ENCODE measurements at places on chromosomes 1 and 21. TPM values are rescaled to one million over a fixed set of nuclear protein-coding genes. Genes with fewer than 3 reads are reported as not detected.

Gene CRNN
- not detected for total RNA-seq

Gene CELA3B
- not detected for total RNA-seq

Gene CCDC27
- not detected for total RNA-seq

Gene DCST1
- not detected for total RNA-seq

Gene OR2T2
- not detected for total RNA-seq

Gene CFAP74
- not detected for total RNA-seq

Gene NGF
- total RNA-seq = 1.5 TPM

Gene TFF1
- total RNA-seq = 26.8 TPM

Gene LCE1F
- not detected for total RNA-seq

Gene RSPO1
- total RNA-seq = 0.10 TPM

Gene OR6N1
- total RNA-seq = not detected

Gene KRTAP6-1
- not detected for total RNA-seq

Gene SLC45A1
- 10.3 TPM for total RNA-seq

Gene BTG2
- 16.0 TPM for total RNA-seq

Gene ZNF593OS
- total RNA-seq = not detected

Gene YIPF1
- 14.5 TPM for total RNA-seq

Gene NOS1AP
- 0.57 TPM for total RNA-seq

Gene SUCO
- 9.1 TPM for total RNA-seq

Gene S100A2
- total RNA-seq = 20.2 TPM

Gene CHRM3
- total RNA-seq = 0.16 TPM

Gene TMEM51
- total RNA-seq = 28.6 TPM

Gene ACOT11
- 2.5 TPM for total RNA-seq

Gene SLC44A3
- 2.4 TPM for total RNA-seq

Gene AMY1C
- not detected for total RNA-seq

Gene CDCP2
- total RNA-seq = 0.05 TPM

Gene RASSF5
- total RNA-seq = 1.1 TPM

Gene SLX9
- total RNA-seq = 59.5 TPM

Gene FMO3
- not detected for total RNA-seq

Gene MAEL
- not detected for total RNA-seq

Gene SIK1
- total RNA-seq = 14.0 TPM

Gene TMEM200B
- not detected for total RNA-seq

Gene CRTC2
- 39.7 TPM for total RNA-seq
